ENCODE measurements at places on chromosomes 5 and 9. TPM values are rescaled to one million over a fixed set of nuclear protein-coding genes. Genes with fewer than 3 reads are reported as not detected.
A peak's percentile ranks its signal among the peaks of the same experiment; 100 is the strongest.

The SAXO1 gene
- not detected for total RNA-seq

The PPIP5K2 gene
- 65.7 TPM for total RNA-seq

The SYK gene
- total RNA-seq: 0.44 TPM

DNA sequence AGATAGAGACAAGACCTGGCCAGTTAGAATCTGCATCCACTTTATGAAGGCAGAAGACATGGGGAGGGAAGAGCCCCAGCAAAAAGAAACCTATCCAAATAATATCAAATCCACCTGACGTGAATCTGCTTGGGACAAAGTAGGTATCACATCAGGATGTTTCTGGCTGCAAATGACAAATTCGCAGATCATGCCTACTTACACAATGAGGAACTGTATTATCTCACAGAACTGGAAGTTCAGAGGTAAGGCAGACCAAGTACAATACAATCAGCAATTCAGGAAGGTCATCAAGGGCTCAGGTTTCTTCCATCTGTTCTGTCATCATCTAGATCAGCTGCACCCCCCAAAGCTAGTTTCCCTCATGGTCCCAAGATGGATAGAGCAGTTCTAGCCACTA, 13.2 kb upstream of the NR4A3 start:
- DNase-seq: no peak

The C5orf63 gene
- 16.0 TPM for total RNA-seq

- DNase-seq: peak; percentile 67
Measured at GRCh38 chr9:27333241-27334052, 36.5 kb upstream of the EQTN start.

DNA sequence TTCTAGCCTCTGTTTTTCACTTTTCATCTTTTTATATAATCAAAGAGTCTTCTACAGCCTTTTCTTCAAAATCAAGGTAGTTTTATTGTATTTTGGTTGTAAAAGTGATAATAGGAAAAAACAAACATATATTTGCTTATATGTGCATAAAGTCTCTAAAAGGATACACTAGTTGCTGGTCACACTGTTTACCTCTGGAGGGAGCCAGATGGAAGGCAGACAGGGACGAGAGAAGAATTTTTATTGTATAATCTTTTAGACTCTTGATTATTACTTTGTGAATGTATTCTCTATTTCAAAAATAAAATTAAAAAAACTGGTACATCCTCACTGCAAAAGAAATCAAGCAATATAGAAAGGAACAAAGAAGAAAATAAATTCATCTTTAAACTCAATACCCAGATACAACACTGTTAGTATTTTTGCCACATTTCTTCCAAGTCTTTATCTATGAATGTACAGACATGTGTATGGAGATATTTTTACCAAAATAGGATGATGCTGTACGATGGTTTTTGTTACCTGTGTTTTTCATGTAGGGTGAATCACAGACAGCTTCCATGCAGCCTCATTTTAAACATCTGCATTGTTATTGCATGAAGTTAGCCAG, 6.1 kb upstream of the RNF183 start:
- DNase-seq: peak; percentile 8

The ABLIM3 gene
- total RNA-seq: 0.14 TPM

The ARSB gene
- 12.4 TPM for total RNA-seq

GRCh38 chr9:121915304-121915625, 177.8 kb downstream of the TTLL11 start:
- DNase-seq: no peak

DNA sequence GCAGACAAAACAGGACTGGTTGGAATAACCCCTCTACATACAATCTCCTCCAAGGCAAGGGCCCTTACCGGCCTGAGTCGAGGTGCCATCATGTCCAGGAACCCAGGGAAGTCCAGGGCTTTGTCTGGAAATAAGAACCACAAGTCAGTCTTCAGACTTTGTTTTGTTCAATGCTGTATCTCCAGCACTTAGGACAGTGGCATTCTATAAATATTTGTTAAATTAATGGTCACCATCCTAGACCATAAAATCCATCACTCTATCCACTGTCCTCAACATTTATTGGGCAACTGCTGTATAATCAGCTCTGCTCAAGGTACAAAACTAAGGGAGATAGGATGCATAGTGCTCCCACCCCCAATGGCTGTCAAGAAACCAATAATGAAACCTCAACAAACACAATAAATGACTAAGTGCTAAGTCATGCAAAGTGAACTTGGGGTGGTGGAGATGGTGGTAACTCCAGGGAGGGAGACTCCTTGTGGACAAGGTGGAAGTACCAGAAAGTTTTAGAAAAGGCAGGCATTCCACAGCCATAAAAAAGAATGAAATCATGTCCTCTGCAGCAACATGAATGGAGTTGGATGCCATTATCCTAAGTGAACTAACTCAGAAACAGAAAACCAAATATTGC, 5.0 kb downstream of the RELL2 start:
- peak; percentile 18 for DNase-seq

The KIF12 gene
- total RNA-seq: not detected

GRCh38 chr9:83469722-83470121, 68.5 kb downstream of the FRMD3 start:
- DNase-seq: no peak

The MAMDC2 gene
- not detected for total RNA-seq

- no peak for DNase-seq
Measured at GRCh38 chr9:127417131-127418036, 6.8 kb upstream of the ZNF79 start.

The GLDC gene
- 1.2 TPM for total RNA-seq

GRCh38 chr9:115263371-115264075, 145.6 kb upstream of the TNC start:
- DNase-seq: no peak

GRCh38 chr9:9799287-9799686, 813.5 kb downstream of the PTPRD start:
- DNase-seq: no peak

DNA sequence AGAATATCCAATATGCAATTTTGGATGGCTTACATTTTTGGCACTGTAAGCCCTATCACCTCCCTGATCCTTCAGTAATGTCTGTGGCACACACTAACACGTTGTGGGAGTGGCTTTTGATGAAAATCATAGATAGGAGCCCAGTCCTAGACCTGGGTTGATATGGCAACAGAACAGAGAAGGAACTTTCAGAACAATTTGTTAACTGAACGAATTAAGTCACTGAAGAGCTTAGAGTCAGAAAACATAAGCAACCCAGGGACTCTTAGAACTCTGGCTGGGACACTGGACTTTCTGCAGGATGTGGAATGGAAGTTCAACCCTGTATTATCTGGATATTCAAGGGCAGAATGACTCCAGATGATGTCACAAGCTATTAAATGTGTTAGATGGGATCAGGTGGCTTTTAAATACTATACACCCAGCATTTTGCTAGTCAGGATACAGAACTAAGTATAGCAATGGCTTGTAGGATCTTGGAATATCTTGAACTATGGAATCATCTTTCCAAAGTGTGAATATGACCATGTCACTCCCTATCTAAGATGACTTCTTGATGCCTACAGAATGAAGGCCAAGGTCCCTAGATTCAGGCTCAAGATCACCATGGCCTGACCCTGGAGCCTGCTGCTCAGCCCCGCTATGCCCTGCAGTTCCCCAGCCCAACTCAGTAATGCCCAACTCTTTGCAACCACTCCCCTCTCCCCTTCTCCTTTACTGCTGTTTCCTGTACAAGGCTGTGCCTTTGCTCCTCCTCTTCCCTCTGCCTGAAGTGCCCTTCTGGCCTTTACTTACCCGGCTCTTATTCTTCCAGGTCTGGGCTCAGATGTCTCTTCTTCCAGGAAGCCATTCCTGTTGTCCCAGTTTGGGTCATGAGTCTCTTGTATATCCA, 42.8 kb downstream of the VLDLR start:
- DNase-seq: no peak

The PCDHAC2 gene
- total RNA-seq: not detected

All from activated T-cell treated with anti-CD3 and anti-CD28 coated beads, Interleukin-2, amount 50 U/mL, for 72 hours (primary cell).